BE2C (cell line): ENCODE measurements at places on chromosomes 11 and 22.

DNA sequence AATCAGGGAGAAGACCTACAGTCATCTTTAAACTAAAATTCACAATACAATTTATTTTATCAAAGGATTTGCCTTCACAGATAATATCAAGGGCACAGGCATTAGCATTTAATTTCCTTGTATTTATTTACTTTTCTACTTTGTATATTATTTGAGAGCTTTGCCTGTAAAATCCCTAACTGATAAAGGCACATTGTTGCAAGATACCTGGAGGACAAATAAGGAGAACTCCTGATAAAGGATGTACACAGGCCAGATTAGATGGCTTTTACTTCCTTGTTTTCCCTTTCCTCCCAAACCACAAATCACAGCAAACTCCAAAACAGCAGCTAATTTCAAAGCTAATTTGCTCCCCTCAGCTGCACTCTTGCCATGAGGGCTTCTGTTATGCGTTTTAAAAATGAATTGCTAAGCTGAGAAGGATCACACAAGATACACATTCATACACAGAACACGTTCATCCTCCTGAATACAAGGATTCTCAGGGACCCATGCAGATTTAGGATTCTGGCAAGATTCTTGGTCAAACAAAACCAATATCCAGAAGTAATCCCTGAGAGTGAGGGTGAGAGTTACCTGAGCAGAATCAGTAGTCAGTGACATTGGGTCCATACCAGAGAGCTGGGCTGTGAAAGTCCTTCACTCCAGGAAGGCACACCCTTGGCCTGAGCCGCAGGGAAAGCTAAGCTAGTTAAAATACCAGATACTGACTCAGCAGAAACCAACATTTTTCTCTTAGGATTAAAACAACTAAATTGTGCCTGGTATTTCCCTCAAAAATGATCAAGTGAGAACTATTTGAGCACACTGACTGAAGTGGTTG, 100.3 kb upstream of the CLPB start:
- no peak for DNase-seq

DNA sequence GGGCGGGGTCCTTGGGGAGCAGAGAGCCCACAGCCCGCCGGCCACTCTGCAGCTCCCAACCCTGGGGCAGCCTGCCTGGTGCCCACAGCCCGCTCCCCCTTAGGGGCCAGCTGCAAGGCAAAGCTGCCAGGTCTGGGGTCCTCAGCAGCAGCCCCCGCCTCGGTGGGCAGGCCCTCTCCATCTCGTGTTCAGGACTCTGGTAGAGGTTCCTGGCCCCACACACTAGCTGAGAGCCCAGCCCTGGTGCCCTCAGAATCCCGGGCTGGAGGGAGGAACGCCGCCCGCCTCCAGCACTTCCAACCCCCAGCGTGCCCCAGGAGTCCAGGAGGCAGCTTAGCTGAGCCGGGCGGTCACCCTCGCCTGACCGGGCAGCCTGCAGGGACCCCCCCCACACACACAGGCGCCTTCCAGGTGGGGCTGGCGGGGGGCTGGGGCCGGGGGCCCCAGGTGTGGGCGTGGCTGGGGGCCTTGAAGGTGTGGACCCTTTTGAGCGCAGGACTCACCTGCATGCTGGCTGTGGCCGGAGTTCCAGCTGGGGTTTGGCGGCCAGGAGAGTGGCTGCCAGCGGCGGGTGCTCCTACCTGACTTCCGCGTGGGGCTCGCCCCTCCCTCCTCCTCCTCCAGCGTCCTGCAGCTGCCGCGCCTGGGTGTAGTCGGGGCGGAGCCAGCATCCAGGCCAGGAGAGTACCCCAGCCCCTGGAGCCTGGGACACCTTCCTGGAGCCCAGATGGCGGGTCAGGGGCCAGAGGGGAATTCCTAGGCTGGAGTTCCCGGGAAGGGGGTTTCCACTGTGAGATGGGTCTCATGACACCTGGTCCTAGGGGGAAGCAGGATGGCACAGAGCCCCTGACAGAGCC, at the start of gene ANO9:
Gene ANO9 (minus strand): TSS at position 594 of the 857 bp plus-strand sequence. CDS start 85 bp downstream, at position 509.
- no peak for DNase-seq

GRCh38 chr11:17645190-17645970, 74.0 kb upstream of the MYOD1 start:
- DNase-seq = no peak

DNA sequence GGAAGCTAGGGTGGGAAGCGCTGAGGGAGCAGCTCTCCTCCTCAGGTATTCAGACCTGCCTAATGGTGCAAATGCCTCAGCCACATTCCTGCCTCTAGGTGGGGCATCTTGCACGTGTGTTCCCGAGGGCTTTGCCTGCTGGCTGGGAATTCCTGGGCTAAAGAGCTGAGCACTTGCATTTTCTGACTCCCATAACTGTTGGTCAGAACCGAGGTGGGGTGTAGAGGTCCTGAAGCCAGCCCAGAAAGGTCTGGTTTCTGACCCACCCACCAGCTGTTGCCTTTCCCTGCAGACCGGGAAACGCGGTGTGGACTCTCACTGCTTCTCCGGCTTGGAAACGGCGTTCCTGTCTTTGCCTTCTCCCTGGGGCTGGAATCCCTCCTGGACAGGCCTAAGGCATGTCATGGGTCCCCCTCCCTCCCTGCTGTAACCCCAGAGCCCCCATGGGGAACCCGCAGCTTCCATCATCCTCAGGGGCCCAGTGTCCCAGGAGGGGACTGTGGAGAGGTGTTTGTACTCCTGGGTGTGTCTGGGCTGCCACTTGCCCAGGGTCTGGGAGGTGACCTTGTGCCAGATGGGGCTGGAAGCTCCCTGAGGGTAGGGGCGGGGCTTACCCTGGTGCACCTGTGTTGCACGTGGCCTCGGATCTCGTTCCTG, 24.0 kb upstream of the SMIM38 start:
- DNase-seq = peak; percentile 70

DNA sequence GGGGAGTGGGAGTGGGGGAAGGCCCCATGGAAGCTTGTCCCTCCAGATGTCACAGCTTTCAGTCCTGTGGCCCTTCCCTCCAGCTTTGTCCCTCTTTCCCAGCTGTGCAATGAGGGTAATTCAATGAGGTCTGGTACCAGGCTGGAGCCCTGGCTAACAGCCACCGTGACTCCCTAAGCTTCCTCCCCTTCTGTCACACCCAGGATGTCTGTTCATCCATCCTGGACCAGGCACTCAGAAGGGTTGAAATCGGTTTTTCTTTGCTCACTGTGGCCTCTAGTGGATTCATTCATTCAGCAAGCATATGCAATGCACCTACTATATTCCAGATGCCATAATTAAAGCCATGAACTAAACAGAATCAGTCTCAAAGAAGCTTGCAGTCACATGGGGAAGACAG, 38.7 kb downstream of the SYT13 start:
- peak; percentile 14 for DNase-seq

DNA sequence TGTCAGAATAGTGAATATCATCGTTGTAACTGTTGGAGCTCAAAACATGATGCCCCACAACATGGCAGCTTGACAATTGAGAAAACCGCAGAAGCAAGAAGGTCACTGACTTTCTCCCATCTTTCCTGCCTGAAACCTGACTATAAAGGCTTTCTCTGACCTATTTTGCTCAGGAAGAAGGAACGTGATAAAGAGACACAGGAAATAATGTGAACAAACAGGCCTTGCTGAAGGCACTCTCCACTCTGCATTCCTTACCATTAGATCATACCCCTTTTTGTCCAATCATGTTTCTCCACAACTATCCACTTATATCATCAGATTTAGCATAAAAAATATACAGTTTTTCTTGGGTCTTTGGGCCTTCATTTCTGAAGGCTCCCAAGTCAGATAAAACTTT, 916.8 kb downstream of the METTL15 start:
- DNase-seq = no peak

- DNase-seq = no peak
These were observed 46.7 kb downstream of the CD44 start for GRCh38 chr11:35185696-35186095.

DNA sequence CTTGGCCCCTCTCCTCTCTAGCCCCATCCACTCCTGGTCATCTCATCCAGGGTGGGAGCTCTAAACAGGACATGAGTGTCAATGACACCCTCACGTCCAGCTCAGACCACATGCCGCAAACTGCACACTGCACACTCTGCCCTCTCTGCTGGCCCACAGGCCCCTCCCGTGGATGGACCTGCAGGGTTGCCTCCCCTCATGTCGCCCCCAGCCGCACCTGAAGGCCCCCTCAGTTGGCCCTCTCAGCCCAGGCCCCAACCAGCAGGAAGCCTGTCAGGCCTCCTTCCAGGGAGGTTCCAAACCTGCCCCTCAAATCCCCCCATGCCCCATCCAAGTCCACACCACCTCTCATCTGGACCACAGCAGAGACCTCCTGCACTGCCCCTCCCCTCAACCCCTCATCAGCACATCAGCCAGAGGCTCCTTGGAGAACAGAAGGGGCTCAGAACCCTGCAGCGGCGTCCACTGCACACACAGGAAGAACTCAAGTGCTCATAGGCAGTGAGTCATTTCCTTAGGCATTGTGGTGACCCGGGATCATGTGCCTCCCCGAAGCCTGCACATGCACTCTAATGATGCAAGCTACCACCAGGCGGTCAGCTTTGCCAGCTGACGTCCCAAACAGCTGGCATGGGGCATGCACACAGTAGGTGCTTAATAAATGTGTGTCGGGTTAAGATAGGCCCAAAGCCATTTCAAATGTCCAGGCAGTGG, 12.9 kb upstream of the CDKN1C start:
- DNase-seq = no peak

GRCh38 chr22:25013607-25014006, 61.1 kb downstream of the KIAA1671 start:
- peak; percentile 27 for DNase-seq

DNA sequence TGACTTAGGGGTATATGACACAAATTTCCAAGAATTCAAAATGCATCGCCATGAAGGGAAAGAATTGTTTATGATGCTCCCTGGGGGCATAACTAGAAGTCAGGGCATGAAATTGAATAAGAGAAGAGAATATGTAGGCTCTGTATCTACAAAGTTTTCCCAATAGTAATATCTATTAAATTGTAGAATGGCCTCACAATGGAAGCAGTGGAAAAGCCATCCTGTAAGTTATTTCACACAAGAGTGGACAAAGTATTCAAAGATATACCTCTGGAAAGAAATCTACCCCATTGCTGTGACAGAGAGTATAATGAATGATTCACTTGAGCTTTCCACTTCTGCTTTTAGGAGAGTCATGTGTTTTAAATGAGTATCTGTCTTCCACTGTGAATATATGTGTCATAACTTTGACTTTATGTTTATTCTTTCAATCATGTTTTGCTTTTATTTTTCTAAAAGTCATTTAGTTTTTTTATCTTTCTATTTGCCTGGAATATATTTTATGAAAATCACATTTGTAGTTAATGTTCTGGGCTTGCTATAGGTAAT, 65.7 kb upstream of the DDI1 start:
- DNase-seq = no peak

DNA sequence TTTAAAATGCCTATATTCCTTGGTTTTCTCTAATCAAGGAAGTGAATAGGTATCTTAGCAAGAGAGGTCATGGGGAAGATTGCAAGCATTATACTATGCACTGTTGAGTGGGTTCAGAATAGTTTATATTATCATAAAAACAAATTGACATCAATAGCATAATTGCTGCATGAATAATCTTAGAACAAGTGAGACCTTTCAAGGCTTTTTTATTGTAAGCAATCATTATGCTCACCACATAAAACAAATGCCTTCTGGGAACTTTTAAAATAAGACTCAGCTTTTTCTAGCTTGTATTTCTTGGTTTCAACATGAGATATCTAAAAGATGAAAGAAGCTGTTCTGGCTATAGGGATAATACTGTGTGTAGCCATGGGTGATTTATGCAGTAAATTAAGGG, 135.6 kb upstream of the ZC3H12C start:
- no peak for DNase-seq

DNA sequence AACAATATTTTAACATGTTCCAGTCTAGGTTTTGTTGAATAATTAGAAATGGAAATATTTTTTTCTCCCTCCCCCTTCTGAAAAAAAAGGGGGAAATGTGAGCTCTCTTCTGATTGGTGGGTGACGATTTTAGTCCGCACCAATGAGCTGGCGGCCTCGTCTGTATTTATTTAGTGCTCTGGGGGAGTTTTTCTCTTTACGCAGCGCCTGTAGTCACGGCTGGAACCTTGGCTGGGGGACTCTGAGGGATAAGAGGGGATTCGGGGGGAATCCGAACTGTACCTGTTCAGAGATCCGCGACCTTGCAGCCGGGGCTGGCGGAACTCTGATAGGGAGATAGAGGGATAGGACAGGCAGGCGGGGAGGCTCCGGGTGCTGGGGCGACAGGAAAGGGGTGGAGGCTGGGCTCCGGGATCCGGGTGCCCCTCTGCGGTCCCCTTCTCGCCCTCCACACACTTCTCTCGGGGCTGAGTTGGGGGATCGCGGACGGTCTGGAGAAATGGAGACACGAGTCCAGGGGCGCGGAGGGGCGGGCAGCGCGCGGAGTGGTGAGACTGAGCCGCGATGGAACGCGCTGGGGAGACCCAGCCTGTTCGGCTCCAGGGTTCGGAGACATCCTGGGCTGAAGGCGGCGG, 99.7 kb upstream of the HSD17B12 start:
- DNase-seq = peak; percentile 22

GRCh38 chr11:57131080-57131790, 50.5 kb upstream of the LRRC55 start:
- peak; percentile 38 for DNase-seq

GRCh38 chr11:126443120-126443519, 87.6 kb downstream of the ST3GAL4 start:
- DNase-seq = peak; percentile 36

DNA sequence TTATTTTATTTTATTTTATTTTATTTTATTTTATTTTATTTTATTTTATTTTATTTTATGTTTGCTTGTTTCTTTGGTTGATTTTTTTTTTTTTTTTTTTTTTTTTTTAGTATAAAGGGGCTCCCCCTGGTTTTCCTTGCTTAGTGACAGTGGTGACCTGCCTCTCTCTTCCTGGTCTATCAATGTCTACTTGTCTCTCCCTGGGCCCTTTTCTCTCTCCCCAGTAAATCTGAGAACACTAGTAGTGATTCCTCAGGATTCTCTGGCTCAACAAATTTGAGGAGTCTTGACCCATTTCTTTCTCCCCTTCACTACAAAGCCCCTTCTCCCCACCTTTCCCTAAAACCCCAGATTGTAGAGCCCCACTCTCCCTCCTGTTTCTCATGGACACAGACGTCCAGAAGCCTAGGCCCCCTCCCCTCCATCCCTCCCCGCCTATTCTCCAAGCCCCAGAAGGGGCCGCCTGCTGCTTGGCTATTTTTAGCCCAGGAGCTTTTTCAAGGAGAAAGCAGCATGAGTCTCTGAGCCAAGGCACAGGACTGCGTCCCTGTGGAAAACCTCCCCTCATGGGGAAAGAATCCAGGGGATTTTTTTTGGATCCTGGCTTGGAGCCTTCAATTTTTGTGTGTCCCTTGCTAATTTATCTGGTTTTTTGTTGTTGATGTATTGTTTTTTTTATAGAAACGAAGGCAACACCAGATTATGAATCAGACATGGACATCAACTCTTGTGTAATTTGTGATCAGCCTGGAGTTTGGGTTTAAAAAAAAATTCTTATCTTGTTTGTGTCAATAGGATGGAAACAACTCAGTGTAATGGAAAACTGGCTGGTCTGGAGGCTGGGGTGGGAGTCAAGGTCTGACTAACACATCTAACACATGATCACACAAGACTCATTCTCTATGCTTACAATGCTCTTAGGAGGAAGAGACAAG, 17.5 kb upstream of the ACCSL start:
- no peak for DNase-seq
